ENCODE measurements at places on chromosomes 1 and 21.

GRCh38 chr1:173417563-173417962, 59.6 kb upstream of the PRDX6 start:
- no peak for DNase-seq

- no peak for DNase-seq
These were observed 91.3 kb downstream of the RPE65 start for GRCh38 chr1:68358439-68358838.

DNA sequence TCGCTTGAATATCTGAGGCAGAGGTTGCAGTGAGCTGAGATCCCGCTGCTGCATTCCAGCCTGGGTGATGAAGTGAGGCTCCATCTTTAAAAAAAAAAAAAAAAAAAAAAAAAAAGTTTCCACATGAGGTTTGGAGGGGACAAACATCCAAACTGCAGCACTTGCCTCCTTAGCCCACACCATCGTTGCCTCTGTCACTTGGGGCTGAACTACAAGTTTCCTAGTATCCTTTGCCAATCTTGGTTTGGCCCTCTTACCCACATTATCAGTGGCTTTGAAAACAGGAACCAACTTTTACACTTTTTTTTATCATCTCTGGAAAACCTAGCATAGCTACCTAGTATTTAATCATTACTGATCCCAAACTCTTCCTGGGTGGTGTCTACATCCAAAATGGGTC, 59.2 kb downstream of the CLSTN1 start:
- no peak for DNase-seq

DNA sequence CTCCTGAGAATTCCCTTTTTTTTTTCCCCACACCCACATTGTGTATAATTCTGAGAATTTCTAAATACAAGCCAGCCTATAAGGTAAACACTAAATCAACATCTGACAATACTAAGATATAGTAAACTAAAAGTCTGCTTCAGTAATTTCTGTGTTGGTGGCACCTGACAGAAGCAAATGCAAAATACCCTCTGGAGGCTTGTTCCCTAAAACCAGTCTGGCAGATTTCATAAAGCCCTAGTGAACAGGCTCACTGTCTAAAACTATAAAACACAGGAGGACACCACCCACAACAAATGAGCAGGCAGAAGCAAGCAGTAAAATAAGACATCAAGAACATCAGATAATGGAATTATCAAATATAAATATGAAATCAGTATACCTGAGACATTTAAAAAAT, 11.5 kb downstream of the TRIM33 start:
- DNase-seq, result no peak

DNA sequence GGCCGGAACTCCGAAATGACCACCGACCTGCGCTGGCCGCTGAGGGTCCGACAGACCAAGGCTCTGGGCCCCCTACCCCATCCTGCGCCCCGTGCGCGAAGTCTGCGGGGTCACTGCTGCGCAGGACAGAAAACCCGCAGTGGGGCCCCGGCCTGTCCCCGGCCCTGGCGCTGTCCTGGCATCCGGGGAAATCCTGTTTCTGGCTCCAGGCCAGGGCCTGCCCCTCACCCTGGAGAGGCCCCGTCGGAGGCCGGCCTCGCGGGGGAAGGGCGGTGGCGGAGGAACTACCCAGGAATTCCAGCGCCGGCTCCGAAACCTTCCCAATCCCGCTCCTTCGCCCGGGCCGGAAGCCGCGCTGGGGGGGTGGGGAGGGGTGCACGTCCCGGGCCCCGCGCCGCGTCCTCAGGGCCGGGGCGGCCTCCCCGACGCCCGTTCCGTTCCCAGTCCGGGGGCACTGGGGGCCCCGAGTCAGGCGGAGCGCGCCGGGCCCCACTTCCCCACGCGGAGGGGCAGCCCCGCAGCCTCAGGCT, 77.0 kb downstream of the MORN1 start:
- DNase-seq, result no peak

DNA sequence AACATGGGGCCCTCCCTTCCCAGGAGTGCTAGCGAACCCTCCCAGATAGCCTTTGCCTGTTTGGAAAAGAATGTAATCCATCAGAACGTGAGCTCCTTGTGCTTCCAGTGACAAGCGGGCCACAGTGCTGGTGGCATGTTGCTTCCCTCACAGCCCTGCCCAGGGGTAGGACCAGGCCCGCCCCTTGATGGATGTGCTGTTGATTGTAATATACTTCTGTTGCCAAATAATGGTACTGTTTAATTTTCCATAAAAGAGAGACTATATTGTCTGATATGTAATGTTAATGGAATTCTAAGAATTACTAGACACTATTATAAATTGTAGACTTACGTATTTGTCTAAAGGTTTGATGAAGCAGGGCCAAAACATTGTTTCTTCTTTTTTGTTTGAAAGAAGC, 16.4 kb downstream of the ATP5PO start:
- DNase-seq, result no peak

DNA sequence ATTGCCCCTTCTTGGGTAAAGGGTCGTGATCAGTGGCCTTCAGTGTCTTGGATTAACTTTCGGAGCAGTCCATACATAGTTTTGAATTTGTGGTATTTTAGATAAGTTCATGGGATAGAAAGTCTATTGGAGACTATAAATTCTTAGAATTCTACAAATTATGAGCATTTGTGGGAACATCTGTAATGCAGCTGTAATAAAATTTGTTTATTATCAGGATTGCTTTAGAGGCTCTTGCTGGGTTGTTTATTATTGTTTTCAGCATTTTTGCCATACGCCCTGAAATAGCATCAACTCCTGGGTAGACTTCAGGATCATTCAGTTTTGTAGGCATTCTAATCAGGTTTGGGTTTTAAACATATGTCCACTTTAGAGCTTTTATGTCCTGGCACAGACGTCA, 16.1 kb downstream of the LAMC1 start:
- no peak for DNase-seq

GRCh38 chr1:9822897-9823692, 670 bp downstream of the CLSTN1 start:
- no peak for DNase-seq

GRCh38 chr1:13808729-13809131, 108.7 kb downstream of the PRDM2 start:
- no peak for DNase-seq

DNA sequence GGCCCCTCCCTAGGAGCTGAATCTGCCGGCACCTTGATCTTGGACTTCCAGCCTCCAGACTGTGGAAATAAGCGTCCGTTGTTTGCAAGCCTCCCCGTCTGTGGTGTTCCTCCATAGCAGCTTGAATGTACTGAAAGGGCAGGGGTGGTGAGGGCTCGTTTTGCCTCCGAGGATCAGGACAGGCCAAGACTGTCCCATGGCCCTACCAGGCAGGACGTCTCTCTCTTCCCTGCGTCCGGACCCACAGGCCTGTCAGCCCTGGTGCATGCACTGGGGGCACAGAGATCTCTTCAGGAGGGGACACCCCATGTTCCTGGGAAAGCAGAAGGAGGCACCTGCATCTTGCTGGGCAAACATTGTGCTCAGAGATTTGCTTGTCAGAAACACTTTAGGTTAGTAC, 156.3 kb upstream of the C1orf174 start:
- DNase-seq, result no peak

DNA sequence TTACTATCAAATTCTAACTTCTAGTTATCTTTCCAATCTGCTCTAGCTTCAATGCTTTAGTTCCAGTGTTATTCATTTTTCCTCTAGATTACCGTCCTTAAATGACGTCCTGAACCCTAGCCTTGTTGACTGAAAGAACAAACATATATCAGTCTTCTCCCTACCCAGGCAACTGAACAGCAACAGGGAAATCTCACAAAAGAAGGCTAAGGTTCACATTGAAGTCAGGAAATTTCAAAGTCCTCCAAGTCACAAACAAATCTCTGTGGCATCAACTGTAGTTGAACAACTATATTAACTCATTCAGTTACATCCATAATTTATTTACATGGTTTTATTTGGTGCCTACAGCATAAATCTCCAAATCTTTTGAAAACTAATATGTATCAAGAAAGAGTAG, 19.5 kb downstream of the FOXJ3 start:
- no peak for DNase-seq

DNA sequence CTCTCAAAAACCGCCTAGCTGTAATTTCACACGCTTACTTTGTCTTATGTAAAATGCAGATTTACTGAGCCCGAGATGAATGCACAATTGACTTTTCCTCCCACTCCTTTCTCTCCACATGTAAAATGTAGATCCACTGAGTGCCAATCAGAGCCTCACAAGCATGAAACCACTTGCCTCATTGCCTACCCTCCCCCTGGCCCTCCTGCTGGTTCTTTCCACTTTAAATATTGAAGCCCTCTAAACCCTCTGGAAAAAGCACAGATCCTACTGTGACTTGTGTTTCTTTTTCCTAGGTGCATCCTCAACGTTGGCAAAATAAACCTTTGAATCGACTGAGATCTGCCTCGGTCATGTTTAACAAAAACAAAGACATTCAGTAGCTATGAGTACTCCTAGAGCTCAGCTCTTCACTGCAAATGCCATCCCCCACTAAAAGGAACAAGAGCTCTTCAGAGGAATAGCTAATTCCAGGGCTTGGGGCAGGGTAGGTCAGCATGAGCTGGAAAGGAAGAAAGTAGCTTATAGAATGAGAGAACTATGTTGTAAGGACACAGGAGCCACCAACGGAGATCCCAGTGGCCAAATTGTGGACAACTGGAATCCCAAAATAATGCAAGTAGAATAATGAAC, 365.5 kb upstream of the RUNX1 start:
- no peak for DNase-seq

- no peak for DNase-seq
These were observed 6.8 kb downstream of the COL18A1 start for GRCh38 chr21:45411810-45412206.

DNA sequence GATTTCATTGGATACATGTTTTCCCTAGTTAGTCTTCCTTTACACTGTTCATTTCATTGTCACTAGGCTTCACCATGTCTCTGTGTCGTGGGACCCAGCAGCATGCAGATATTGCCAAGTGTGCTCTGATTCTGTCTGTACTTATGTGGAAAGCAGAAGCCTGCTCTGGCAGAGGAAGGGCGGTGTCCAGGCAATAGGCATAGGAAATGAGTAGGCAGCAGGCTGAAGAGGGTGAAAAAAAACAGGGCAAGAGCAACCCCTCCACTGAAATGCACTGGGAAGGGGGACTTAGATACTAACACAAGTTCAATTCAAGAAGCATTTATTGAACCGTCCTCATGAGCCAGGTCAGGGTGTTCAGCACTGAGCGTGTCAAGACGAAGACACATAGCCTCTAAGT, 85.2 kb upstream of the VAV3 start:
- no peak for DNase-seq

GRCh38 chr1:29382851-29383745, 146.8 kb downstream of the PTPRU start:
- peak; percentile 10 for DNase-seq

- DNase-seq, result no peak
These were observed 16.5 kb downstream of the SLC2A7 start for GRCh38 chr1:9009438-9010370.

DNA sequence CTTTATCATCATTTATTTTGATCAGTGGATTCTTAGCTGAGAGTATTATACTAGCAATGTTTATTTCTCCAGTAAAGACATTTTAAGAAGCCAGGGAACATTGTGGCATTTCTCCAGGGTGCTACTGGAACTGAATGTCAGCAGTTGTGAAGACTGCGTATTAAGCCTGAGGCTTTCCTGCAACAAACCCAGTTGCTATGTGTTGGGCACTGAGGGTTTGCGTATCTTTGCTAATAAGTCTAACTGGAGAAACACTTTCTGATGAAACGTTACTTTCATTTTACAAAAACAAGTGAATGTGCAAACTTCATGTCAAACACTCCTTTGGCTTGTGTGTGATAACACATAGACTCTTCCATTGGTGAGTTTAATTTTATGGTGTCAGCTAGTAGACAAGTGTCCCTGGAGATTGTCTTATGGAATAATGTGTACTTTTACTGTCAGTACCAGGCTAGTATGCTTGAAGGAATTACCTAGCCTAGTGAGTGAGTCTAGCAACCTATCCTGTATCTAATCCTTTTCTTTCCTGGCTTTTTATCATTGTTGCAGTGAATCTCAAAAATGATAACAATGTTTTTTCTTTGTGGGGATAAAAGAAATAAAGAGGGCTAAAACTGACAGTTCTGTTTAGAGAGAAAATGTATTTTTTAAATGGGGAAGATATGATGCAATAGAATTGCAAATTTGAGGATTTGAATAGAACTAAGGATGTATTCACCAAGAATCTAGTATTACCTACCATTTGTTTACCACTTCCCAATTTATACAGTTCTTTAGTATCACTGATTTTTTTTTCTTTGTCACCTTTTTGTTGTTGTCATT, 70.1 kb downstream of the MTR start:
- DNase-seq, result no peak

- DNase-seq, result no peak
These were observed 194.8 kb downstream of the NFIA start for GRCh38 chr1:61277121-61277690.

GRCh38 chr1:8450312-8450711, 132.4 kb downstream of the SLC45A1 start:
- DNase-seq, result no peak

- DNase-seq, result no peak
These were observed 80.0 kb downstream of the DMRTB1 start for GRCh38 chr1:53539226-53539625.

- DNase-seq, result no peak
These were observed 45.7 kb downstream of the ELK4 start for GRCh38 chr1:205585835-205586785.

- DNase-seq, result no peak
These were observed 276.9 kb downstream of the SIPA1L2 start for GRCh38 chr1:232353001-232353400.

DNA sequence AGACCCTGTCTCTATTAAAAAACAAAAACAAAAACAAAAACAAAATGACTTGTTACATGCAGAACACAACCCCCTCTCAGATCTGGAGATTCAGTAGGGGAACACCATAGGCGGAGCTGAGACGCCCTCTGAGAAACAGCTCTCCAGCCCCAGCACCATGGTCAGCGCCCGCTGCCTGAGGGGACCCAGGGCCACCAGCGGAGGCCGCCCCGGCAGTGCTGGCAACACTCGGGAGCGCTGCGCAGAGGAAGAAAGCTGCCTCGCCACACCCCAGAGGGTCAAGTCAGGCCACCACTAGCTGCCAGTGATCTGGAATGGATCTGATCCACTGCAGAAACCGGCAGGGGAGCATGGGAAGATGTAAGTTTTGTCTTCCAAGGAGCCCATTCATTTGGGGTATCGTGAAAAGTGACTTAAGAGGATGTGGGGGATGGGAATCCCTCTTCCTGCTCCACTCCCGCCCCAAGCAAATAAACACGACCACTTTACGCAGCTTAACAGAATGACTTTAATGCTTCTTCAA, 3.1 kb downstream of the ACTA1 start:
- DNase-seq, result no peak

DNA sequence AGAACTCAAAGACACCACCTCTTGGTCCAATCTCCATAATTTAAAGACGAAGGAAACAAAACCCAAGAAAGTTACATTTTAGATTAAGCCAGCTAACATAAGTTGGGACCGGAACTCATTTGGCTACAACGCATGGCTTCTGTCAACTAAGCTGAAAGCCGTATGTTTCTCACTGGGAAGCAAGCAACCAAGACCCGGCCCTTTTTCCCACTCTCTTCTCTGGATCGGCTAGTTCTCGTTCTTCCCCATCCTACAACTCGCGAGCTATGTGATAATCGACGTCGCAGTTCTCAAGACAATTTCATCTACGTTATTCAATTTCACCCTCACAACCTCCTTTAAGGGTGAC, 601 bp downstream of the CCT8 start:
- DNase-seq, result no peak

Measured in D721Med (cell line).